ENCODE measurements at places on chromosomes 3 and 15.

GRCh38 chr3:126380011-126380768 lies 14.5 kb upstream of the CFAP100 start:
- DNase-seq: no peak

DNA sequence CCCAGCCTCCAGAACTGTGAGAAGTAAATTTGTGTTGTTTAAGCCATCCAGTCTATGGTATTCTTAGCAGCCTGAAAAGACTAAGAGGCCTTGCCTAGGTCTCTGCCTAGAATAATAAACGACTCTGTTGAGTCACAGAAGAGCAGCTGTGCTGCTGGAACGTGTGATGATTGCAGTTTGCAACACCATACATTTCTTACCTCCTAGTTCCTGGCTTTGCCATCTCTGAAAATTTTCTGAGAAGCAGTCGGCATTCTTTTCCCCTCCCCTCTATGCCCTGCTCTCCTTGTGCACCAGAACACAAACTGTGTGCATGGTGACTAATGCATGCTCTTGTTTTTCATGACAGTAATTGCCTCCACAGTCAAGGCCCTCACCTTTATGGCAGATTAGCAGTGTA lies 301.3 kb downstream of the IL20RB start:
- DNase-seq: no peak

GRCh38 chr3:106097817-106098435 lies 229.1 kb upstream of the CBLB start:
- no peak for DNase-seq

DNA sequence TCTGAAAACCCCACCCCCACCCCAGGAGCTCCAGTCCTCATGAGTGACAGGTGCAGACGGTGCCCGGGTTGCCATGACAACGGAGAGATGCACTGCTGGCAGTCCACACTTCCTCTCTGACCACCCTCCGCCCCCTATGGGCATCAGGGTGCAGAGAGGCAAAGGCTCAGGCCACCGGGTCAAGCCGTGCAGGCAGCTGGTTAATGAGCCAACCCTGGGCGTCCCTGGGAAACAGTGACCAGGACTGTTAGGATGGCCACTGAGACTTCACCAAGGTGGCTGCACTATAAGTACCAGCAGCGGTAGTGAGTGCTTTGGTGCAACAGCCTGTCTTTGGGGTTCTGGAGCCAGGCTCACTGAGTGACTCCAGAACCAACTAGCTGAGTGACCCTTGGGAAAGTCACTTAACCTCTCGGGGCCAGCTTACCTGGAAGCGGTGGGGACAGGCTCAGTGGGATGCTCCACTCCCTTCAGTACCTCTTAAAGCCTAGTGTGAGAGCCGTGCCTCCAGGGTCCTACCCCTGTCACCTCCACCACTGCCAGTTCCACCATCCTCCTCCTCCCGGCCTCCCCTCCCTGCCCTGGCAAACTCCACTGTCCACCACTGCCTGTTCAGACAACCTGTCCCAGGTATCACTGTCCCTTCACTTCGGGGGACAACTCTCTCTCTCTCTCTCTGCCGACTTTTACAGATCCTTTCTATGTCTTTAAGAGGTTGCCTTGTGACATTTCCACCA lies 121.0 kb upstream of the PRR20G start:
- DNase-seq: no peak

DNA sequence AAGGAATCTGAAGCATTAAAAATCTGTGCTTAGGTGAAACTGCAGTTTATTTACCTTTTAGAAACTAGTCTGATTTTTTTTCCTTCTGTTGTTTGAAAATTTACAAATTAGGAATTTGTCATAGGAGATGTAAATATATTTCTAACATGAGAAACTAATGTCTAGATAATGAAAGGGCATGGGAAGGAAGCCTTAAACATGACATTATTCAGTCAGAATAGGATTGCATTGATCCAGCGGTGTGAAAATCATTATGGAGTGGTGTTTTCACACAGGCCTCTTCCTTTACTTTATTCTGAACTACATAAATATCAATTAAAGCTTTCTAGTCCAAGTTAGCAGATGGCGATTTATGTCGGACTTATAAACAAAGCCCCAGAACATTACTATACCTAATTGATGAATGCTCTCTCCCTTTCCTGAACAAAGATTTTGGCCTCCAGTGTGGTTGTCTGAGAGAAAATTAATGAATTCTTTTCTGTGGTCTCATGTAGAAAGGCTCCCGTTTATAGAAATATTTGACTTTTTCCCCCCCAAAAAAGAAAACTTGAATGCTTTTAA lies 37.9 kb downstream of the FNDC3B start:
- DNase-seq: no peak

GRCh38 chr3:38460377-38461270 lies 6.9 kb downstream of the ACVR2B start:
- DNase-seq: no peak

GRCh38 chr3:16599694-16600093 lies 5.5 kb downstream of the DAZL start:
- no peak for DNase-seq

DNA sequence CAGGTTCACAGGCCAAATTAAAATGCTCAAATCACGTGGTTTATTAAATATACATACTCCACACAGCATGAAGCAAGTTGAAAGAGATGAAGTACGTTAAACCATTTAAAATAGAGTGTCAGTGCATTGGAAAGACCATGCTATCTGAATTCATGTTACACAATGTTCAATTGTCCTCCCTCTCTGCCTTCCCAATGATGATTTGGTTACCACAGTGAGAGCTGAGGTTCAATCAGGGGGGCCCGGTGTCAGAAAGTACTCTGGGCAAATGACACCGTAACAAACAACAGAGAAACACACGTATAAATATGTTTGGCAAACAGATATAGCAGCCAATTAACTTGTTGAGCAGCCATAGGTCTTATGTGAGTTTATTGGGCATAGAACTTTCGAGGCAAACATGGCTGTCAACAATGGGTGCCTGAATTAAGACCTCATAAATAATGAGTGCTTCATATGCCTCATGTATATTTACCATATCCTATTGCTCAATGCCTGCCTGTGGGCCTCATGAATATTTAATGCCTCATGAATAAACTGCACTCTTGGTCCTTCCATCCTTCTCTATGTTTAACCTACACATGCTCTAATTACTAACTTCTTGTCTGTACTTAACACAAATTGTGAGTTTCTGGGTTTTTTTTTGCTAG lies 641.5 kb downstream of the PLOD2 start:
- DNase-seq: no peak

DNA sequence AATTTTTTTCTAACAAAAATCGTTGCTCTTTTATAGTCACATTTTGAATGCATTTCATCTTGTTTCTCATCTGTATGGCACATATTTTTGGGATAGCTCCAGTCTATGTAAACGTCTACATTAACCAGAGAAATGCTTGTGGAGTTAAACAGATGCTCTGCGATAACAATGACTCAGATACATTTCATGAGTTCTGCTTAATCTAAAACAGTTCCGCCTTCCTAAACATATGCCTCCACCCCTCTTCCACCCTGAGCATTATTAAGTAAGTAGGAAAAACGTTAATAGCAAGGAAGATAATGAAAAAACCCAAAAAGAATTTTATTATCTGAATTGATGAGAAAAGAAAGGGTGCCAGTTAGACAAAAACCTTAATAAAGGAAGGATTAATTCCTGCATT lies 396.1 kb downstream of the TUSC7 start:
- no peak for DNase-seq

- DNase-seq: no peak
Measured at GRCh38 chr15:39472621-39473297, 108.1 kb upstream of the THBS1 start.

DNA sequence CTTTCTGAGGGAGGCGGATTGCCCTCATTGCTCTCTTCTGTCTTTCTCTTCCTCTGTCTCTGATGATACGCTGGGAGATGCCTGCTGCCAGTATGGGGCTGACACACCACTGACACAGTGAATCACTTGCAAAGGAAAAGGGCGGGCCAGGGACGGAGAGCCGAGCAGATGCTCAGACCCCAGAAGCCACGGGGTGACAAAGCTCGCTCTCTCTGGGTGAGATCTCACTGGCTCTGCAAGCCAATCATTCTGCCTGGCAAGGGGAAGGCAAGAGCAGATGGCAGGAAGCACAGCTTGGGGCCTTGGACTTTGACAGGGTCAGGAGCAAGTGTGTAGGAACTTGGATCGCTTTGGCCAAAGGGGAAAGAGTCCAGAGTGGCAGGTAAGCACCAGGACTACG lies 198.7 kb downstream of the NTRK3 start:
- no peak for DNase-seq

DNA sequence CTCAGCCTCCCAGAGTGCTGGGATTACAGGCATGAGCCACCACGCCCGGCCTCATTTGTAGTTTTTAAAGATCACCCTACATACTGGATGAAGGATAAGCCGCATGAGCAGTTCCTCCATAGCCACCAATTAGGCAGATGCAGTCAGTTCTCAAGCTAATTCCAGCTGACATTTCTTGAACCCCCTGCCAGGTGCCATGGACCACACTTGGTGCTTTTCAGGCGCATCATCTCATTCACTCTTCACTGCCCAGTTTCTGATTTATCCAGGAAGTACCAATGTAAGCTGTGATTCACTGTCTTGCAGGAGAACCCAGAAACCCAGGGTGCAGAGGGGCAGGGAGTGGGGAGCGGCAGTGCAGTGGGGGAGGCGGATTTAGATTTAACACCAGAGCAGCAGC lies 56.5 kb upstream of the RASA2 start:
- no peak for DNase-seq

GRCh38 chr15:99167201-99167600 lies 62.3 kb downstream of the SYNM start:
- no peak for DNase-seq

DNA sequence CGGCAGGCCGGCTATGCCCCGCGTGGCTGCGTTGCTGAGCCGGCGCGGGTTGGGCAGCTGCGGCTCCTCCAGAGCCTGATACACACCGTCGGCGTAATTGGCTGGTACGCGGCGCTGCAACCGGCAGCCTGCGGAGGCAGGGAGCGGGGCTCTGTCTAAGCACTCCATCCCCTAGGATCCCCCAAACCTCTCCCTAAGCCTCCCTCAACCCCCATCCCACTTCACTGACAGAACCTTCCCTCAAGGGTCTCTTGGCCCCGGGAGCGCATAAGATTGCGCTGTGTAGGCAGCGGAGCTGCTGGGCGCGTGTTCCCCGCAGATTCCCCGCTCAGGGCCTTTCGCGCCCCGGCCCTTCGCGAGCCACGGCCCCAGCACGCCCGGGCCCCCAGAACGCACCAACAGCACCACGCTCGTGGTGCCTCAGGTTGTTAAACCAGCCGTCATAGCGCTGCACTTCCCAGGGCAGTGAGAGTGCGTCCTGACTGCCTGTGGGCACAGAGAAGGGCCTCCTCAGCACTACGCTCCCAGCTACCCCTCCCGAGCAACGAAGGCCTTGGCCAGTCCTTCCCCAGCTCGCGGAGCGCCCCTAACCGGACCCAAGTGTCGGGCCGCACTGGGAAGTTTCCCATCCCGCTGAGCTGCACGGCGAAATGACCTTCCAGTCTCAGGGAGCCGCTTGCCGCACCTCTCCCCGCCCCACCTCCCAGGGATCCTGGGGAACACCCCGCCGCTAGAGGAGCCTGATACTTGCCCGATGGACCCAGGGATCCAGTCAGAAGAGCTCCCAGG lies 1.2 kb downstream of the DUOX2 start:
- no peak for DNase-seq

- no peak for DNase-seq
Measured at GRCh38 chr15:65277015-65277414, 9.7 kb downstream of the PARP16 start.

DNA sequence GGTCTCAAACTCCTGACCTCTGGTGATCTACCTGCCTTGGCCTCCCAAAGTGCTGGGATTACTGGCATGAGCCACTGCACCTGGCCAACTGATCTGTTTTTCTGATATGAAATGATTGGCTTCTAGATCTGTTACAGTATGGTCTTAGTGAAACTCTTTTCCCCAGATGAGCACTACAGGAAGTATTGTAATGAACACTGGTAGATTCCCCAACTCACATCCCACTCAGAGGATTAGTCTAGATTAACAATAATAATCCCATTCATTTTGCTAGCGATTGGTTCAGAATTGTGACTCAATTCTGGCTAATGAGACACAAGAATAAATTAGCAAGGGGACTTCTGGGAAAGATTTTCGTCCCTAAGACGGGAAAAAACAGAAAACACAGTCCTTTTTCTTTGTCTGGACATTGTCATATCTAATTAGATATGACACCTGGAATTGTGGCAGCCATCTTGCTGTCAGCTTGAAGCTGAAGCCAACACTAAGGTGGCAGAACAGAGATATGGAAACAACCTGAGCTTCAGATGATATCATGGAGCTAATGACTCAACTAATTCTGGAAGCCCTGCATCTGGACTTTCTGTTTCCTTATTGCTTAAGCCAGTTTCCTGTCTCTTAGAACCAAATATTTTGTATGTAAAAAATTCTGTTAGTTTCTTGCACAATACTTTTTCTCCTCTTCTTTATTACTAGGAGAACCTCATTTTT lies 17.4 kb upstream of the NPTN start:
- DNase-seq: no peak

- DNase-seq: no peak
Measured at GRCh38 chr3:12901623-12902045, 60.3 kb upstream of the RPL32 start.

GRCh38 chr3:170762064-170762463 lies 107.9 kb downstream of the RPL22L1 start:
- no peak for DNase-seq

- no peak for DNase-seq
Measured at GRCh38 chr3:31636694-31637442, 104.1 kb downstream of the STT3B start.

DNA sequence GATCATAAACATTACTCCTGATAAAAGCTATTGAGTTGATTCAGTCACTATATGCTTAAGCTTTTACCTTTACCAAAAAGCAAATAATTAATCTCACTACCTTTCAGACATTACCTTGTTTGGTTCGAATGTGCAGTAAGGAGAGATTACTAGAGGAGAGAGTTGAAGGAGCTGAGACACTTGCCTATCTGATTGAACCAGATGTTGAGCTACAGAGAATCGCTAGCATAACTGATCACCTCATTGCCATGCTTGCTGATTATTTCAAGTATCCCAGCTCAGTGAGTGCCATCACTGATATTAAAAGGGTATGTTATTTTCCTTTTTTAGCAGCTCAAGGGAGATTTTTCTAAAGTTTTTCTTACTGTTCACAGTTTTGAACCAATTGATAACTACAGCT lies 54.6 kb downstream of the ARMC8 start:
- no peak for DNase-seq

GRCh38 chr15:57010724-57011123 lies 92.3 kb downstream of the TCF12 start:
- DNase-seq: no peak

- no peak for DNase-seq
Measured at GRCh38 chr3:104961851-104962250, 404.9 kb upstream of the ALCAM start.

DNA sequence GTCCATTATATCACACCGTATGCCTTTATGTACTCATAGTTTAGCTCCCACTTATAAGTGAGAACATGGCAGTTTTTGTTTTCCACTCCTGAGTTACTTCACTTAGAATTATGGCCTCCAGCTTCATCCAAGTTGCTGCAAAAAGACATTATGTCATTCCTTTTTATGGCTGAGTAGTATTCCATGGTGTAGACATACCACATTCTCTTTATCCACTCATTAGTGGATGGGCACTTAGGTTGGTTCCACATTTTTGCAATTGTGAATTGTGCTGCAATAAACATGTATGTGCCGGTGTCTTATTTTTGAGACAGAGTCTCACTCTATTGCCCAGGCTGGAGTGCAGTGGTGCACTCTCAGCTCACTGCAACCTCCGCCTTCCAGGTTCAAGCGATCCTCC lies 74.1 kb upstream of the IQSEC1 start:
- DNase-seq: no peak

All from CD4-positive, alpha-beta T cell treated with Interleukin-1 beta for 1 hour (primary cell).